Left renal cortex interstitium (tissue), 4 donors: ENCODE measurements at places on chromosomes 13 and 19.

GRCh38 chr13:113647351-113648215 is 10.4 kb downstream of the ATP4B start:
- DNase-seq: no peak

- no peak for DNase-seq
These were observed 289.4 kb upstream of the MIR17HG start for GRCh38 chr13:91058066-91058465.

DNA sequence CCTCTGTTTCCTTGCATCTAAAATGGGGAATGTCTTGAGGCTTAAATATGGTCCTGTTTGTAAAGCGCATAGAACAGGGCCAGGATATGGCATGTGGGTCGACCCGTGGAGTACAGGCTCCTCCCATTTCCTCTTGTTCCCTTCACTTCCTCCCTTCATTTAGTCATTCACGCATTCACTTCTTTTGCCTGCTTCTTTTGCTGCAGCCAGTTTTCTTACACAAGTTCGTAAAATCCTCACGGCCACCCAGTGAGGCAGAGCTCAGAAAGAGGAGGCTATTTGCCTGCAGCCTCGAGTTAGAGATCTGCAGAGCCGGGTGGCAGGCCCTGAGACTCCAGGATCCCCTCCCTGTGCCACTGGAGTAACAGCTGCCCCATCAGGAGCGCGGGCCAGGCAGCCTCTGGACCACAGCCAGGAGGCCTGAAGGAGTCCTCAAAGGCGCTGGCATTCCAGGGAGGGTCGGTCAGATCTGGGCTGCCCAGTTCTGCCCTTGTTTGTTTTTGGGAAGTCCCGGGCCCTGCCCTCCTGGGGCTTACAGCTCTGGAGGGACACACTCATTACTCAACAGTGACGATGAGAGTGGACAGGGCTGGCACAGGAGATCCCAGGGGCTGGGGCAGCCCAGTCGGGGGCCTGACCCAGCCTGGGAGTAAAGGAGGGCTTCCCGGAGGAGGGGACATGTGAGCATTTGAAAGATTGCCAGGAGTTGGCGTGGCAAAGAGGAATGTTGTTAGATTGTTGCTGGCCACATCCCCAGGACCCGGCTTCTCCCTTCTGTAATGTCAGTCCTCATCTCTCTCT is 4.6 kb downstream of the PPP5C start:
- no peak for DNase-seq

GRCh38 chr13:44437356-44438233 is 64.0 kb downstream of the SERP2 start:
- DNase-seq: no peak

DNA sequence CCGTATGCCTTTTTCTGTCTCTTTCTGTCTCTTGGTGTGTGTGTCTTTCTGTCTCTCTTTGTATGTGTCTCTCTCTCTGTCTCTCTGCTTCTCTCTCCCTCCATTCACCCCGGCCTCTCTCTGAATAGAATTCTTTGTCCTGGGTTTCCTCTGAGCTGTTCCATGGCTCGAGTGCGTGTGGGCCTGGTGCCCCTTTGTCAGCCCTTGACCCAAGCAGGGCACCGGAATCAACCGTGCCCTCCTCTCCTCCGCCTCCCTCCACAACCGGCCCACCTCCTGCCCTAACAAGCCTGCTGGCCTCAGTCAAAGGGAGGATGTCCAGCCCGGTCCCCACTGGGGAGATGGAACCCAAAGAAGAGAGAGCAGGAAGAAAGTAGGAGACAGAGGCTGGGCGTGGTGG is 3.2 kb downstream of the AXL start:
- no peak for DNase-seq

DNA sequence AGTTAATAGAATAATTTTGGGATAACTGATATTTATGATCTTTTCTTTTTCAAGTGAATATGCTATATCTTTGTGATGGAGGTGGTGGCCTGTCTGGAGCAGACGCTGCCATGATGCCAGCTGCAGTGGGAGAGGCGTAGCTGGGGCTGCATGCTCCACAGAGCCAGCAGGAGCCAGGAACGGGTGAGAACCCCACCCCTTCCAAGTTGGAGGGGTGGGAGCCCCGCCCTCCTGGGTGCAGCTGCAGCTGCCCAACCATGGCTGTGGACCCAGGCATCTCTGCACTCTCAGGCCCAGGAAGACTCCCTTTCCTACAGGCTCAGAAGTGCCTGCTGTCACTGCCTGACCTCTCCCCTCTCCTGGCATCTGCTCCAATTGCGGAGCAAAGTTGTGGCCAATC is 373.0 kb downstream of the SLC7A1 start:
- DNase-seq: no peak

DNA sequence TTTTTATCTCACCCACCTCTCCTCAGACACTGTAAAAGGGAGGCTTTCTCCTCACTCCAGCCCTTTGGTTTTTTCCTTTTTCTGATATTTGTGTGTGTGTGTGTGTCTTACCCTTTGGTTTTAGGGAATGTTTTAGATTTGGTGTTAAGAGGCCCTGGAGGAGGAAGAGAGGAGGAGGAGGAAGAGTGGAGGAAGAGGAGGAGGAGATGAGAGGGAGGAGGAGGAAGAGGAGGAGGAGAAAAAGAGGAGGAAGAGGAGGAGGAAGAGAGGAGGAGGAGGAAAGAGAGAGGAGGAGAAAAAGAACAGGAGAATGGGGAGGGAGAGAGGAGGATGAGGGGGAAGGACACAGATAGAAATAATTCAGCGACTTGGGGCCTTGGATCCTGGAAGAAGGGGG is 10.5 kb downstream of the KLHL26 start:
- DNase-seq: no peak

GRCh38 chr19:50735869-50736268 is 12.7 kb downstream of the CLEC11A start:
- no peak for DNase-seq

- DNase-seq: no peak
These were observed 3.8 kb downstream of the SLAIN1 start for GRCh38 chr13:77701305-77701704.

DNA sequence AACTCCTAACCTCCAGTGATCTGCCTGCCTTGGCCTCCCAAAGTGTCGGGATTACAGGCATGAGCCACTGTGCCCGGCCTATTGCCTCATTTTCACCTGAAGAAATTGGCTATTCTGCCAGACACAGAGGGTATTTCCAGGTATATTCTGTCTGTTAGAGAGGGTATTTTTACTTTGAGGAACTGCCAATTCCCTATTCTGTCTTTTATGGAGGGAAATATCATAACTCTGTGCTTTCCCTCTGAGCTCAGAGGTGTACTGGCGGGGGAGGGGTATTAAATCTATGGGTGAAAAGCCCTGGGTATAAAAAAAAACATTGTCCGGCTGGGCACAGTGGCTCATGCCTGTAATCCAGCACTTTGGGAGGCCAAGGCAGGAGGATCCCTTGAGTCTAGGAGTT is 24.8 kb downstream of the TSKS start:
- DNase-seq: no peak

DNA sequence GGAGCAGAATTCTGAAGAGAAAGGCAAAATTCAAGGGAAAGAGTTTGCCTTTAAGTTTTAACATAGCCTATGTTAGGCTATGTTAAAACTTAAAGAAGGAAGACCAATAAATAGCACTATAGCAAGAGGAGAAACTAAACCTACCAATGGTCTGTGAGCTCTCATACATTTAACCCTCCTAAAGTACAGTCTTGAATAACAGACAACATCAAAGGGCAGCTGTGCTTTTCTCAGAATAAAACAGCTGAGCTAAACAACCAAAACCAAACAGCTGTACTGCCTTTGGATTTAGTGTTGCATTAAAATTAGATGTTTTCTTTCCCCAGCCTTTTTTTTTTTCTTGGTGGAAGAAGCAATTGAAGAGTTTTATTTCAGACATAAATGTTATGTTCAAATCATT is 34.0 kb downstream of the KLF5 start:
- no peak for DNase-seq

DNA sequence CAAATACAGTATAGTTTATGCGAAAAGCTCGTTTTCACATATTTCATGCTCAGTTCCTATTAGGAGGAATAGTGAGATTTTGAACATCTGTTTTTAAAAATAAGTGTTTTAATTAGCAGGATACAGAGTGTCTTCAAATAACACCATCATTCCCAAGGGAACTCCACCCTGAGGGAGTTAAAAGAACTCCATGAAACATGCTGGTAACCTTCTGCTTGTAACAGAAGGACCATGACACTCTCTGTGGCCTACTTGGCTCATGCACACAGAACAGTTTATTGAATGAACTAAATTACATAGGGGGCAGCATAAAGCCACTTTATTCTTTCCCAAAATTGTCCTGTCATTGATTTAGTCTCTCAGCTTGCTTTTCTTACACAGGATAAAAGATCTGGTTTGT is 809.5 kb upstream of the SLITRK6 start:
- no peak for DNase-seq

- DNase-seq: no peak
These were observed 49.4 kb upstream of the INTS6 start for GRCh38 chr13:51502153-51502651.

GRCh38 chr13:45662162-45662561 is 40.0 kb upstream of the CBY2 start:
- no peak for DNase-seq

DNA sequence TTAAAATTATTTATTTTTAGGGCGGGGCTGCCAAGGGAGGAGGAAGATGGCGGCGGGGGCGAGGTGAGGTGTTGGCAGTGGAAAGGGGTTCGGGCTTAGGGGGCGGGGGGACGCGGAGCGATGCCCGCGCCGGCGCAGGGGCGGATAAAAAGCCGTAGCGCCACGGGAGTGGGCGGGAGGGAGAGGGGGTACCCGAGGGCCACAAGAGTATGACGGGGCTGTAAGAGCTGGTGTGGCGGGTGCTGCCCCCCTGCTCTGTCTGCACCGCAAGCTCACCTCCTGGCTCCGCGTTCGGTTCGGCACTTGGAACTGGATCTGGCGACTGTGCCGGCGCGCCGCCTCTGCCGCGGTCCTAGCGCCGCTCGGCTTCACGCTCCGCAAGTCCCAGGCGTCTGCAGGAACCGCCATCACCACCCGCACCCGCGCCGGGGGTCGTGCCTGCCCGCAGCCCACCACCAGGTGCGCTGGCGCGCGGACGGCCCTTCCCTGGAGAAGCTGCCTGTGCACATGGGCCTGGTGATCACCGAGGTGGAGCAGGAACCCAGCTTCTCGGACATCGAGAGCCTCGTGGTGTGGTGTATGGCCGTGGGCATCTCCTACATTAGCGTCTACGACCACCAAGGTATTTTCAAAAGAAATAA is 265.2 kb upstream of the SGCG start:
- DNase-seq: no peak

GRCh38 chr19:50422397-50423278 is 3.9 kb downstream of the SPIB start:
- DNase-seq: no peak

DNA sequence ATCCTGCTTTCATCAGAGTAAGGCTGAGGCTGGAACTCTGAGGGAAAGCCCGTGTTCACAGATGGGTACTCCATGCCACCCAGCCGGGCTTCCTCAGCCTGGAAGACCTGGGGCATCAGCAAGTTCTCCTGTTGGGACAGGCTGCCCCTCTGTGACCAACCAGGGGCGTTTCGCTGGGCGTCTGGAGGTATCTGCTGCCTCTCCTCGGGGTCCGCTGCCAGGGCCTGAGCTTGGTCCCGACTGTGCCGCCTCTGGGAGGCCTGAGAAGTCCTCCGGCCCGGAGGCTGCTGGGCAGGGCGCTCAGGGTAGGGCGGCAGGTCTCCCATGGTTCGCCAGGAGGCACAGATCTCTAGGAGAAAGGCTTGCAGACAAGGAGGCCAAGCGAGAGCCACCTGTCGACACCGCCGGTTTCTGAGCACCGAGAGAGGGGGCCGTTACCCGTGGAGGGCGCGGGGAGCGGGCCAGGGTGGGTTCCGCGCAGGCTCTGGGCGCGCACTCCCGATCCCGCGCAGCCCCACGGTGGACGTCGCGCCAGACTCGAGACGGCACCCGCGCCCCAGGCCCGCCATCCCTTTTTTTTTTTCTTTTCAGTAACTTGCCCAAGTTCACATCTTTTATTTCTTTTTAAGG is at the start of gene RSPH6A:
Gene RSPH6A (minus strand): TSS at position 458 of the 630 bp plus-strand sequence. CDS start 132 bp downstream, at position 326.
- DNase-seq: no peak

DNA sequence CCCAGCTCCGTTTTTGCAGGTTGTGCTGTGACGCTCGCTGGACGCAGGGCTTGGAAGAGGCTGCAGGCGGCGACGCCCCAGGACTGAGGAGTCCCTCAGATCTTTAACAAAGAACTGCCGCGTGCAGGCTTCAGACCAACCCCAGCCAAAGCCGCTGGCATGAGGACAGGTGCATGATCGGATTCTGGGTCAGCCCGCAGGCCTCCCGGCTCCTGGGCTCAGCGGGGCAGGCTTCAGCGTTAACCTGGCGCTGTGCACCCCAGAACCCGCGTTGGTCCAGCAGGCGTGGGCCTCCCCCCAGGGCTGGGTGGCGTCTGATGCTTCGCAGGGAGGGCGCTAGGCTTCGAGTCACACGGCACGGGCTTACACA is 920 bp upstream of the TIMM13 start:
- no peak for DNase-seq

- DNase-seq: no peak
These were observed 2.8 kb downstream of the PNMA8B start for GRCh38 chr19:46492841-46493235.

DNA sequence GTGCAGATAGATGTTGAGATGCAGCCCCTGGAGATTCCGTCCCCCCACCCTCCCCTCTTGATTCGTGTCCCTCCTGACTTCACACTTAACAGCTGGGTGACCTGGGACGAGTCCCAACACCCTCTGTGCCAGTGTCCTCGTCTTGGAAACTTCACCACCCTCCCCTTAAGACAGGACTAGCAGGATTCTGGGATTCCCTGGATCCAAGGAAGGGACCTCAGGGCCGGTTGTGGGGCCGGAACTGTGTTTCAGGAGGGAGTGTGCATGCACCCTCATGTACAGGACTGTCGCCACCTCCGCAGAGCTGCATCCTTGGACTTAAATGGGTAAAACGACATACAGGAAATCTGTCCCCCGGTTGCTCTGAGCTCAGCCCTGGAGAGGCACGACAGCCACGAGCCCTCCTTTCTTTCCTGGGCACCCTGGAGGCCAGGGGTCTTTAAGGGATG is 990 bp downstream of the MYO9B start:
- DNase-seq: no peak

DNA sequence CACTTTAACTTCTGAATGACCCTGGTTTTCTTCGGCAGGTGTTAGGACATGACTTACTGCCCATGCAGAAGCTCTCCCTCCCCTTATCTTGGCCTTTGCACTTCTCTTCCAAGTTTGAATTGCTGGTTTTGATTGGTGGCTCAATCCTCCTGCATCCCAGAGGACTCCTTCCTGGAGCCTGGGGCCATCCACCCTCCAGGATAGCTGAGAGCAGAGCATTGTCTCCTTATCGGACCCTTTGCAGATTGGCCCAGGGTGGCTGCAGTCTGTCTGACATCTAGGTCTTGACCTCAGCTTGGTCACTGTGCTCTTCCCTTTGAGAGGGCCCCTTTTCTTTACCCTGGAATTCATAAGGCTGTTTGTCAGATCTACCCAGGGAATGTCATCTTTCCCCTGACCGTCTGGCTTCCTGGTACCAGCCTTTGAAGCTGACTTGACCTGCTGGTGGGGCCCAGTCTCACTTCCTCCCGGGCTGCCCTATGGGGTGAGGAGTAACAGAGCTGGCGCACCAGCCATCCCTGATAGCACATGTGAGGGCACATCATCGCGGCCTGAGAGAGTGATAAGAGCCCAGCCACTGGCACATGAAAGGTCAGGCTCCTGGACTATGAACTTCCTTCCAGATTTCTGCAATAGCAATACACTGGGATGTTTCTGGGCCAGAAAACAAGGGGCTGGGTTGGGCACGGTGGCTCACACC is 172.9 kb upstream of the UBL3 start:
- DNase-seq: no peak

- DNase-seq: no peak
These were observed at the start of gene FFAR1 for GRCh38 chr19:35347171-35347929. Gene FFAR1, plus strand, starts transcription at chr19:35347902. Its CDS starts 3,650 bp downstream, at chr19:35351552.

GRCh38 chr13:97855570-97856303 is 97.7 kb upstream of the IPO5 start:
- DNase-seq: peak; percentile 63

- no peak for DNase-seq
These were observed 75.3 kb upstream of the SERP2 start for GRCh38 chr13:44298314-44298713.
